Mesothelial cell of epicardium (in vitro differentiated cells): ENCODE measurements at places on chromosomes 13 and 19. TPM values are rescaled to one million over a fixed set of nuclear protein-coding genes. Genes with fewer than 3 reads are reported as not detected.

DNA sequence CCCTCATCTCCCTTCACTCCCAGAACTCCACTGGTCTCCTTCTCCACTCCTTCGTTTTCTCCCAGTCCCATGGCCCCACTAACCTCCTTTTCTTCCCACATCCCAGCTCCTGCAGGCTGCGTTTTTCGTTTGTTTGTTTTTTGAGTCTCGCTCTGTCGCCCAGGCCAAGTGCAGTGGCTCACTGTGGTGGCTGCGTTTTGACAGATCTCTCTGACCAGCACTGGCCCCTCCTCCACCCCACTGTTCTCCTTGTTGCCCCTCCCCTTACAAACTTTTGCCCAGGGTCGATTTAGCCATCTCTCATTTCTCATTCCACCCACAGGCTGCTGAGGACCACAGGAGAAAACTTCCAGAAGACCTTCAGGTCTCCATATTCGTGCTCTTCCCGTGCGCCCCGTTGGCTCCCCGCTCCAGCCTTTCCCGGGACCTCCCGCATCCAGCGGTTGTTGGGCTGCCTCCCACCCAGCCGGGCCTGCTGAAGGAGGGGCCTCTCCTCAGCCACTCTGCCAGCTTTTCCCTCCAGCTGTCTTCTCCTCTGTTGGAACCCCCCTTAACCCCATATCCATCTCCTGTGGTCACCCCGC, 40.6 kb upstream of the GJB6 start:
- no peaks in the 10 kb centered on the region for H3K27me3 ChIP-seq
- H3K27ac ChIP-seq, result peak overlapping the region; percentile 61
- H3K36me3 ChIP-seq, result peaks cover 5% of the 10 kb centered on the region
- no peak for DNase-seq

DNA sequence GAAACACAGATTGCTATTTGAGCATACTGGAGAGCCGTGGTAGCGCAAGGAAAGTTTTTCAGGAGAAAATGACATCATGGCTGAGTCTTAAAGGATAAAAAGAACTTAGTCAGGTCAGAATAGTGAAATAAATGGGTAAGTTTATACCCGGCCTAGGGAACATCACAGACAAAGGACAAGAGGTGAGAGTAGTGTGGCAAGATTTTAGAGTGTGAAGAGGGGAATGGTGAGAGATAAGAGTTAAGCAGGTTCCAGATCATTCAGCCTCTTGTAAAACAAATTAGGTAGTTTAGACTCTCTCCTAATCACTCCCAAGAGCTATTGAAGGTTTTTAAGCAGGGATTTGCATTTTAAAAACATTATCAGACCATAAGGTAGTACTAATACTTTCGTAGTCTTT, 116.0 kb upstream of the MAB21L1 start:
- H3K4me3 ChIP-seq, result no peak overlapping the region
- no peak for DNase-seq
- peaks cover 4% of the 10 kb centered on the region for H3K36me3 ChIP-seq

GRCh38 chr13:39684531-39685137, 29.2 kb downstream of the COG6 start:
- peaks cover 27% of the 10 kb centered on the region for H3K36me3 ChIP-seq
- no peak overlapping the region for H3K4me3 ChIP-seq
- H3K27ac ChIP-seq, result no peak overlapping the region
- no peak for DNase-seq

- no peak overlapping the region for H3K27ac ChIP-seq
- H3K4me3 ChIP-seq, result no peak overlapping the region
- no peak for DNase-seq
These were observed 3.1 kb upstream of the KLK3 start for GRCh38 chr19:50851620-50852019.

The ADPRHL1 gene
- 3.4 to 4.2 TPM (median 4.1 TPM) in 3 replicates for total RNA-seq

DNA sequence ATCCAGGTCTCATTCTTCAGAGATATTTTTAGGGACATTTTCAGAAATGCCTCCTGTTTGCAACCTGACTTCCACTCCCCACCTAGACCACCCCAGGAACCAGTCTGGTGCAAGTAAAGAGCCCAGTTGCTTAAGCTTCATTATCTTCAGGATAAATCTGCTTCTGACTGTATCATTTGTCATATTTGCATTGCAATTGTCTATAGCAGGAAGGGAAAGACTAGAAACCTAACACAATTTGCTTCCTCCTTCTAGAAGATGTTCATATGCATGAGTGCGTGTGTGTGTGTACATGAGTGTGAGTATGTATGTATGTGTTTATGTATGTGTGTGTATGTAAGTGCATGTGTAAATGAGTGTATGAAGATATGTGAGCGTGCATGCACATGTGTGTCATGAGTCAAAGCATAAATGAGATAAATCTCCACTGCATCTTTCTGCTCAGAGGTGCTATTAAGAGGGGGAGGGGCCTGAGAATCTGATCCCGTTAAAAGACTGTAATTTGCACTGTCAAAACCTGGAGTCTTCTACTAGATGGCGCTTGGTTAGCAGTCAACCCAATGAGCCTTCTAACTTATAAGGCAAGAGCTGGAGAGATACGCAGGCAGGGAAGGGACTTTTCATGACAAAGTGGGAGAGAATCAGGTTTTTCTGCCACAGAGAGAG, 178.8 kb upstream of the KL start:
- H3K27ac ChIP-seq, result peak overlapping the region; percentile 36
- no peak overlapping the region for H3K4me3 ChIP-seq
- peaks cover 34% of the 10 kb centered on the region for H3K4me1 ChIP-seq
- H3K36me3 ChIP-seq, result no peaks in the 10 kb centered on the region
- no peak for DNase-seq

DNA sequence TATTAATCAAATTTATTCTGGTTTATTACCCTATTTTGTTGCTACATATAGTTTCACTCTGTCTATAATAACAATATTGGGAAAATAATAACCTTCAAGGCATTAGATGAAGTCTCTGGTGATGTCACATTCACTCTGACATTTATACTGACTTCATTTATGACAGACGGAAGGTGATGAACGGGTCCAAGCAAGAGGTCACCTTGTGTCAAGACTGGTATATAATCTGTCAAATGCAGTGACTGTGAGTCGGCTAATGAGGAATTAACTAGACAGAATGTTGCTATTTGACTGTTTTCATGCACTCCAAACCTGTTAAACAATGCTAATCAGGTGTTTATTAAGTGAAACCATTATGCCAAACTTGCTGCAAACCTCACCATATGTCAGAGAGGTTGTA, 800.5 kb upstream of the KLHL1 start:
- H3K27ac ChIP-seq, result no peak overlapping the region
- DNase-seq, result no peak
- no peaks in the 10 kb centered on the region for H3K36me3 ChIP-seq
- H3K4me3 ChIP-seq, result no peak overlapping the region
- peaks cover 7% of the 10 kb centered on the region for H3K4me1 ChIP-seq
- H3K27me3 ChIP-seq, result no peaks in the 10 kb centered on the region

The LYPD4 gene
- not detected in 3 replicates for total RNA-seq

DNA sequence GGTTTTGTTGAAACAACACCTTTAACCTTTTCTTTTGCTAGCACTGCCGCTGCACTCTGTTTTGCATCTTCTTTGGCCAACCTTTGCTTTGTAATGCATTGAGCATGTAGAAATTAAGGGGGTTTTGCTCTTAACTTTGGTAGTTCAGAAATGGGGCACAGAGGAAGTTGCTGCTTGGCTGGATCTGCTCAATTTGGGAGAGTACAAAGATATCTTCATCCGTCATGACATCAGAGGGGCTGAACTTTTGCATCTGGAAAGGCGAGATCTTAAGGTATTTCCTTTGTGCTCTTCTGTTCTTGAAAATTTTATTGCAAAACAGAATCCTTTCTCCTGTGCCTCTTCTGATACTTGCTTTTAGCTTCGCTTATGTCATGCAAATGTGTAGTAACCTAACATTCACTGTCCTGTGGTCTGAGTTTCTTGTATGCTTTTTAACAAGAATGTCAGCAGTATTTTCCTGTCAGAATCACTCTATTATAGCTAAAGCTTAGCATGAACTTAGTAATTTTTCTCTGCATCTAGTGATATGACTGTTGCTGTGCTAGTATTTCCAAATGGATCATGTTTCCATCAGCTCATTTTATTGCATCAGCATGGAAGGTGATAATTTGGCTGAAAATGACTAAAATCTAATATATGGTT, 50.7 kb upstream of the AKAP11 start:
- DNase-seq, result no peak
- no peak overlapping the region for H3K4me3 ChIP-seq
- no peaks in the 10 kb centered on the region for H3K27me3 ChIP-seq

- DNase-seq, result no peak
- H3K4me1 ChIP-seq, result peaks cover 47% of the 10 kb centered on the region
- no peaks in the 10 kb centered on the region for H3K27me3 ChIP-seq
- peak overlapping the region; percentile 95 for H3K27ac ChIP-seq
- peak overlapping the region; percentile 90 for H3K4me3 ChIP-seq
These were observed 703 bp upstream of the FBL start for GRCh38 chr19:39846678-39847486.

The MAB21L1 gene
- 0.58 to 0.80 TPM (median 0.77 TPM) in 3 replicates for total RNA-seq

The ZNF320 gene
- 36.1 to 41.5 TPM (median 36.9 TPM) in 3 replicates for total RNA-seq

The LCP1 gene
- total RNA-seq, result 11.6 to 12.4 TPM (median 11.6 TPM) in 3 replicates

GRCh38 chr19:3142781-3143337, 7.0 kb downstream of the GNA15 start:
- H3K4me1 ChIP-seq, result no peaks in the 10 kb centered on the region
- no peak for DNase-seq
- H3K27ac ChIP-seq, result no peak overlapping the region
- H3K4me3 ChIP-seq, result no peak overlapping the region
